Stimulated activated CD4-positive, alpha-beta T cell treated with anti-CD3 and anti-CD28 coated beads, Interleukin-2, amount 100 ng/mL, for 48 hours (primary cell): ENCODE measurements at places on chromosomes 4 and X.

DNA sequence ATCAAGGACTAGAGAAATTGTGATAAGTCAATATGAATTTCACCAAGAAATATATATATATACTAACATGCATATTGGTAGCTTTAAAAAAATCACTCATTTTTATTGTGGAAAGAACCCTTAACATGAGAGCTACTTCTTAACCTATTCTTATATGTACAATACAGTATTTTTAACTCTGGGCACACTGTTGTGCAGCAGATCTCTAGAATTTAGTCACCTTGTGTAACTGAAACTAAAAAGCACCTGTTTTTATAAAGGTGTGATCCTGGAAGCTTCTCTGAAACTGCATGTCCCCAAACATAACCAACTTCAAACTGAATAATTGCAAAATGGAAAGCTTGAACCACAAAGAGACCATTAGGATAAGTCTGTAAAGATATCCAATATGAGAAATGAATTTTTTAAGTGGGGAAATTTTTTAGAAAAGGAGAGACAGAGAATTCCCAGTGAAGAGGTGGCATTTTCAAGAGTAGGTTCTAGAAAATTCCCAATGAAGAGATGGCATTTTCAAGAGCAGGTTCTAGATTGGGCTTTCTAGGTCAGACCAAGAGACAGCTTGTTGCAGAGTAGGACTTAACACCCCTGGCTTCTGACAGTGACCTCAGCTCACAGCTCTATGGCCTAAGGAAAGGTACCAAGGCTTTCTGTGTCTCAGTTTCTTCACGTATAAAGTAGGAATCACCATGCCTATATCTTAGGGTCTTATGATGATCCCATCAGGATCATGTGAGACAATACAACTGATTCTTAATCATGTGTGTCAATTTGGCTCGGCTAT is 22.0 kb upstream of the PPARGC1A start:
- DNase-seq, result no peak

DNA sequence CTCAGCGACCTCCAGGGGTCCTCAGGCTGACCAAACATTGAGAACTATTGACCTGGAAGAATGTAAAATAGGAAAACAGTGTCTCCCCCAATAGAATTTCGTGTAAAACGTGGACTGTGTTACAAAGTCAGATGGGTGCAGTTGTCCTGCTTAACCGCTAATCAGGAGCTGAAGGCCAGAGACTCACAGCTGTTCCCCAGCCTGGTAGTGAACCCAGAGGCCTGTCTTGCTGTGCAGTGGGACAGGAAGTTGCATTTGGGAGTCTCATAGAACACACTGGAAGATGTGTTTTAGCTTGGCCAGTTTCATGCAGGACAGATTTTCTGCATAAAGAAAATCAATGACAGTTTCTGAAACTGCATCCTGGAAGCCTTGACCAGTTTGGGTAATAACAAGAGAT is 151.5 kb downstream of the PTTG2 start:
- no peak for DNase-seq

DNA sequence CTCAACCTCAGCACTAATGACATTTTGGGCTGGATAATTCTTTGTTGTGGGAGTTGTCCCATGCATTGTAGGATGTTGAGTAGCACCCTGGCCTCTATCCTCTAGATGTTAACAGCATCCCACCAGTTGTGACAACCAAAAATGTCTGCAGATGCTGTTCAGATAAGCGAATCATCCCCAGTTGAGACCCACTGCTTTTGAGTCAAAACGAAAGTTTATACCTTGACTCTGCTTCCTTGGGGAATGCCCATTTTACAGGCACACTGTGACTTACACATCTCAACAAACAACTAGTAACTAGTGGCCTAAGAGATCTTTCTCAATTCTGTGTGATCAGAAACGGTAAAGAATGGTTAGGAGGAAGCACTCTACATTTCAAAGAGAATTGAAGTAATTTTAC is 37.0 kb downstream of the SEPSECS start:
- DNase-seq, result peak; percentile 4

DNA sequence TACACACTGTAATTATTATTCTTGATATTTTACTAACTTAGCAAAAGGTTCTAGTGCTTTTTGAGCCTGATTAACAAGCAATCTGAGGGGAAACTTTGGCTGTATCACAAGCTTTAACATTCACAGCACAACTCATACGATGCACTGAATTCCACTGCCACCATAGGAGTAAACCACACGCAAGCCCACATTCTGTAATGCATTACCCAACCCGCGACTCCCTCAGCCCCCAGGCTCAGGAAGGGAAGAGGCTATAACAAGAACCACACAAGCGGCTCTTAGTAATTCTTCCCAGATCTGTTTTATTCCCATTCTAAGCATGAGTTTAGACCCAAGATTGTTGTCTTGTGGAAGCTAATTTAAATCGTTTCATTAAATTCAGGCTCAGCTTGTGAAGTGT is 138.5 kb upstream of the TBL1X start:
- DNase-seq, result no peak

DNA sequence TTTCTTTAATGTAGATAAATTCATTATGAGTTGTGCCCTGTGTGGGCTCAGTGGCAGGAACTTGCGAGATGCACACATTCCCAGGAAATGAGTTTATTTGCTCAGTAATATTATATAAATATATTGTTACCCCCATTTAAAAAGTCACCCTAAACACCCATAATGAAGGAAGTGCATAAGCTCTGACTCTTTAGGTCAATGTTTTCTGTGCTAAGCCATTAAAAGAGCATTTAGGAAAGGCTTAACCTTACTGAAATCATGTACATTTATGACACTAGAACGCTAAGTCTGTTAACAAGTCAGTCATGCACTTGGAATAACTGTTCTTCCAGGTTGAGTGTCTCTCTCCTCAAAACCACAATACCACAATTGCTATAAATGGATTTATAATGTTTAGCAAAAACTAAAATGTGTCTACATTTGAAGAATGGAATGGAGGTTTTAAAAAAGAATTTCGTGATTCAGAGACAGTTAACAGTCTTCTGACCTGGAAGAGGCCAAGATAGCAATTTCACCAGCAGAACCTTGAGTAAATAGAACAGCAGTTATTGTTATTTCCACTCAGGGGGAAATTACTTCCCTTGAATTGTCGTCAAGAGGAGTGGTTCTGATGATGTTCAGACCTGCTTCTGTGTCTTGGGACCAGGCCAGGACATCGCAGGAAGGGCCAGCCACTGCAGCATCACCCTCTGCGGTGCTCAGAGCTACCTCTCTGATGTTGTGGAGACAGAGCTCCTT is 91.1 kb upstream of the VEGFC start:
- DNase-seq, result no peak

GRCh38 chrX:45505214-45505613 is 304.5 kb upstream of the DIPK2B start:
- no peak for DNase-seq

DNA sequence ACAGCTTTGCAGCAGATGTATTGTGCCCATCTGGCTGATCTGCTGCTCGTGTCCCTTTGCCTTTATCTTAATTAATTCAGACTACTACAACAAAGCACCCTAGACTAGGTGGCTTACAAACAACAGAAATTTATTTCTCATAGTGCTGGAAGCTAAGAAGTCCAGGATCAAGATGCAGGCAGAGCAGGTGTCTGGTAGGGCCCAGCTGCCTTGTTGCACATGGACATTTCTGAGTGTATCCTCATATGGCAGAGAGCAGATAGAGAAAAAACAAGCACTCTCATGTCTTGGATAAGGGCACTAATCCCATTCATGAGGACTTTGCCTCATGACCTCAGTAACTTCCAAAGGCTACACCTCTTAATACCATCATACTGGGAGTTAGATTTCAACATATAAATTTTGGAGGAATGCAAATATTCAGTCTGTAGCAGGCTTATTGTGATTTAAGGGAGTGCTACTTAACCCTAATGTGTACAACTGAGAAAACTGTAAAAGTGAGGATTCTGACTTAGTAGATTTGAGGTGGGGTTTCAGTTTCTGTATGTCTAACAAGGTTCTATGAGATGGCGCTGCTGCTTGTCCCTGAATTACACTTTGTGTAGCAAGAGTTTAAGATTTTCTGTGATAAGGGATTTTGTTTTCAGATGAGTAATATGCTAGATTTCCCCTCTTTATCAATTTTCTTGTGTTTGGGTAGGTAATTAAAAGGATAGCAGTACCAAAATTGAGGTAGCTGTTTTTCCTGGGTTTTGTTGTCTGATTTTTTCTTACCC is 473.2 kb upstream of the TECRL start:
- no peak for DNase-seq

- DNase-seq, result no peak
Observed at GRCh38 chr4:11440481-11441193, 11.9 kb upstream of the HS3ST1 start.

DNA sequence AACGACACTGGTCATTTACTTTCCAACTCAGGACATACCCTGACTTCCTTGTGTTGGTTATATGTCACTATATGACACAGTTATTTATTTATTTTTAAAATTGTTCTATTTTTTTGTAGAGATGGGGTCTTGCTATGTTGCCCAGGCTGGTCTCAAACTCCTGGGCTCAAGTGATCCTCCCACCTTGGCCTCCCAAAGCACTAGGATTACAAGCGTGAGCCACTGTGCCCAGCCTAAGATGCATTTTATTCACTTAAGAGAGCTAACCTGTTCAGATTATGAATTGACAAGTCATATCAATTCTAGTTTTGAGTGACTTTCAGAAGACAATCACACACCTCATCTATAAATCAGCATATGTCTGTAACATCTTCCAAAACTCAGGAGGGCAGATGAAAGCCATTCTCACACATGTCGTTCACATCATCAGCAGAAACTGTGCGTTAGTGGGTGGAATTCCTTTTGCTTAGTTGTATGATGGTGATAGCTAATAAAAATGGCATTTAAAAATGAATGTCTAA is 9.4 kb upstream of the RHOH start:
- DNase-seq, result no peak

DNA sequence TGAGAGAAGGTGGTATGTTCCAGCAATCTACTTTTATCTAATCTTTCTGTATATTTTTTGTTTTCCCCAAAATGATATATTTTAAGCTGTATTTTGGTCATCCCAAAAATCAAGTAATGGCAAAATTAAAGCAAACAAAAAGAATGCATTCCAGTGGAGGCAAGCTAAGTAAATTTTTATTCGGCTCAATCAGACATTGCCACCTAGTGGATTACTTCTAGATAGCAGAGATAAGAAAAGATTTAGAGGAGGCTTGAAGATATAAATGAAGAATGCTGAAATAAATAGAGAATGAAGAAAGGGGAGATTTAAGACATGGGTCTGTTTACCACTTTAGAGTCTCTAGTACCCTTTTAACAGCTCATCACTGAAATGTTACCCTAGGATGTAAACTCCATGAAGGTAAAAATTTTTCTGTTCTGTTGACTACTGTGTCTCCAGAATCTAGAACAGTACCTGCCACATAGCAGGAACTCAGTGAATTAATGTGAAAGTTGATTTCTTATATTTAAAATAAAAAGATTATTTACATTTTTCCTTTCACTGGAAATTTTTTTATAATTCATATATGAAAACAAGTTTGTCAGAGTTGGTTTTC is 110.9 kb upstream of the ANK2 start:
- DNase-seq, result no peak

DNA sequence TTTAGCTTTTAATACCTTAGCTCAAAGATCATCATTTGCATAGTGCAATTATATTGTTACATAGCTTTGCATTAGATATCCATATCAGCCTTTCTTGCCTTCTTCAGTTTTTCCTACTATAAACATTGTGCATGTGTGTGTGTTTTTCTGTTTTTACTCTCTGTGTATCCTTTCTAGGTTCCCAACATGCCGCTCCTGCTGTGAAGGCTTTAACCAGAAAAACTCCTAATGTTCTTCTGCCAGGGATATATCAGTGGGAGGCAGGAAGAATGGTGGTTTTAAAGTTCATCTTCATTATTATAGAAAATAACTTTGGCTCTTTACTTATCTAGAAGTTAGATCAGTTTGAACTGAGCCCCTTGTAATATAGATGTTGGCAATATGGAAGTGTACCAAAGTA is 61.2 kb downstream of the CPE start:
- DNase-seq, result no peak

- DNase-seq, result no peak
Observed at GRCh38 chr4:152956650-152957436, 20.7 kb downstream of the FHDC1 start.

DNA sequence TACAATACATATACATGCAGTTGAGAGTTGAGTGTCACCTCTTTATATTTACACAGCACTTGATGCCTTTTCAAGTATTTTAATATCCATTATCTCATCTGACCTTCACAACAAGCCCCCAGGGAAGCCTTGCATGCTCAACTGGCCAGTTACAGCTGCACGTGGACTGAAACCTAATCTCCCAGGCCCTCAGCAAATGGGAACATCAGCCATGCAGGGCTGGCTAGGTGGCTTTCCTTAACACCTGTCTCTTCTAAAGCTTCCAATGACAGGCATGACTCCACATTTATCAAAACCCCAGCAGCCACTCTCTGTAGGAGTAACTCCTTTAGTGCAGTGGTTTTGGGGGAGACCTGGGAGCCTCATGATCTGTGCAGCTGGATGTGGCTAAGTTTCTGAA is 56.4 kb downstream of the PHKA2 start:
- DNase-seq, result no peak

GRCh38 chr4:56742080-56742871 is 61.2 kb upstream of the HOPX start:
- DNase-seq, result no peak
